Stimulated activated CD4-positive, alpha-beta T cell treated with anti-CD3 and anti-CD28 coated beads, Interleukin-4, amount 100 ng/mL, for 48 hours (primary cell): ENCODE measurements at places on chromosomes 3 and 15.

- no peak for DNase-seq
Measured at GRCh38 chr15:32828507-32829186, 110.8 kb downstream of the GREM1 start.

- no peak for DNase-seq
Measured at GRCh38 chr15:48384616-48385015, 53.4 kb downstream of the DUT start.

DNA sequence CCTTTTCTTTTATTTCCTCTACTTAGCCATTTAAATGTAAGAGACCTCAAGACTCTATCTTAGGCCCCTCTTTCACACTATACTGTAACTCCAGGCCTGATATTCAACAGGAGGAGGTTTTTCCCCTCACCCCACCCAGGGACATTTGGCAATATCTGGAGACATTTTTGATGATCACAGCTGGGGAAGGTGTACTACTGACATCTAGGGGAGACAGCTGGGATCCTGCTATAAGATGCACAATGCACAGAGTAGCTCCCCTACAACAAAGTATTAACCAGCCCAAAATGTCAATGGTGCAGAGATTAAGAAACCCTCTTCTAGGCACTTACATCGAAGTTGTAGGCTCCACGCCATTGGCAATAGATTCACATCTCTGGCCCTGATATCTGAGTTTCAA lies 517.5 kb upstream of the UBE2E2 start:
- no peak for DNase-seq

GRCh38 chr15:41546851-41547786 lies 3.1 kb upstream of the RPAP1 start:
- DNase-seq, result no peak
